ENCODE measurements at places on chromosomes 2 and 18.

- no peak for DNase-seq
Observed at GRCh38 chr18:13589943-13590342, 136.4 kb downstream of the FAM210A start.

GRCh38 chr2:34031097-34031496, 432.0 kb upstream of the FAM98A start:
- DNase-seq: no peak

DNA sequence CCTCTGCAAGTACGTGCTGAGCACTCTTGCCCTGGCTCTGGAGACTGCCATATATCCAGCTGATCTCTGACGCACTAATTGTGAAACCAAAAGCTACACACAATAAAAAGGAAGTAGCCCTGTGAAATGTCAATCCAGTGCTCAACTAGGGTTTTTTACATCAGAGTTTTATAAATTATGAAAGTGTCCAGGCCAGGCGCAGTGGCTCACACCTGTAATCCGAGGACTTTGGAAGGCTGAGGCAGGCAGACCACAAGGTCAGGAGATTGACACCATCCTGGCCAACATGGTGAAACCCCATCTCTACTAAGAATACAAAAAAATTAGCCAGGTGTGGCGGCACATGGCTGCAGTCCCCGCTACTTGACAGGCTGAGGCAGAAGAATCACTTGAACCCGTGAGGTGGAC, 24.5 kb upstream of the PEX13 start:
- DNase-seq: no peak

DNA sequence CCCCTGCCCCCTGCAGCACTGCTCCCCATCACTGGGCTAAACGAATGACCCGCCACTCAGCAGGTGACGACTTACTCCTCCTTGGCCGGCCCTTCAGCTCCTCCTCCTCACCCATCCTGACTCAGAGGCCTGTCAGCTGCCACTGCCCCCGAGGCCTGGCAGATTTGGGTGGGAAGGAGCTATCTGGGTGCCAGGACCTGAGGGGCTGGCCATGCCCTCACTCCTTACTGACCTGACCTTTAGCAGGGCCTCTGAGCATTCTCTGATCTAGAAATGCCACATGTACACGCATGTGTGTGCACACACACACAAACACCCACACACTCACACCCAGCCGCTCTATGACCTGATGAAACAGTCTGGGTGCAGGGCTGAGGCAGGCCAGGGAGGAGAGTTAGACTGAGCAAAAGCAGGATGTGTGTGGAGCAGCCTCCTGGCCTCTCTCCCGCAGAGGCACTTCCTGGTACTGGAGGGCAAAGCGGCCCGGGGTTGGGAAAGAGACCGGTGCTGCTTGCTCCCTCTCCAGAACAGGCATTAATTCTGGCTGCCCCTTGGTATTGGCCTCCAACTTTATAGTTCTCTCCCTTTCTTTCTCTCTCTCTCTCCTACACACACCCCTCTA, 68.0 kb downstream of the ZFP36L2 start:
- DNase-seq: peak; percentile 82

- no peak for DNase-seq
Observed at GRCh38 chr2:23745726-23746105, 181.2 kb downstream of the ATAD2B start.

DNA sequence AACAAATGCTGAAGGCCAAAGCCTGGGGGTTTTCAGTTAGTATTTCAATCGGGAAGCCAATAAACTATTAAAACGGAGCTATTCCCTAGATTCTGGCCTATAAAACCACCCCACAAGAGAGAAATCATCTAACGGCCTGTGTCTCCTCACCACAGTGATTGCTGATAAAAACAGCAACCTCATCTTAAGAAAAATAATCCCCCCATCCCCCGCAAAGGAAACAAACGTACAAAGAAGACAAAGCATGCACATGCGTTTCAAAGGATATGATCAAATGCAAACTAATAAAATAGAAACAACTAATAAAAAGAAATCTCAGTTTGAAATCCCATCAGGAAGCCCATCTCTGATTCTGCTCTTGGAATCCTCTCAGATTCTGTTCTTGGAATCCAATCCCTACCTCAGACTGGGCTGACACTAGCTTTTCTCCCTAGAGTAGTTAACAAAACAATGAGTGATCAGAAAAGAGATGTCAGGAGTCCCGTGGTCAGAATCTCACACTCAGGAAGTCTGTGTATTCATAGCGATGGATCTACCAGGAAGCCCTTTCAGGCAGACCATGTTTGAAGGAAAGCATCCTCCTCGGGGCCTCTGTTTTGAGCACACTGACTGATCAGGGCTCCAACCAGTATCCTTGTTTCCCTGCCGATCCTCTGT, 150.7 kb downstream of the THADA start:
- no peak for DNase-seq

DNA sequence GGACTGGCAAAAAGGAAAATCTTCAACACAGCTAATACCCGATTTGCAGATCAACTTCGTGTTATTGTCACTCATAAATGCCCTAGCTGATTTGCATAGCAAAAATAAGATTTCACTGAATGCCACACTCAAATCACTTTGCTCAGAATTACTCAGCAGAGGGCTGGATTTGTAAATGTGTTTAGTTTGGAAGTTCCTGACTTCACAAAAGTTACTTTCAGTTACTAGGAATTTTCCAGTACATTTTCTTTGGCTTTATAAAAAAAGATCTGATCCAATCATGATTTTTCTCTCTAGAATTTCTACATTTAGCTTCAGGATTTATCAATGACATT, 433.3 kb upstream of the ID2 start:
- no peak for DNase-seq

- DNase-seq: no peak
Observed at GRCh38 chr2:71456617-71457016, 3.3 kb downstream of the DYSF start.

DNA sequence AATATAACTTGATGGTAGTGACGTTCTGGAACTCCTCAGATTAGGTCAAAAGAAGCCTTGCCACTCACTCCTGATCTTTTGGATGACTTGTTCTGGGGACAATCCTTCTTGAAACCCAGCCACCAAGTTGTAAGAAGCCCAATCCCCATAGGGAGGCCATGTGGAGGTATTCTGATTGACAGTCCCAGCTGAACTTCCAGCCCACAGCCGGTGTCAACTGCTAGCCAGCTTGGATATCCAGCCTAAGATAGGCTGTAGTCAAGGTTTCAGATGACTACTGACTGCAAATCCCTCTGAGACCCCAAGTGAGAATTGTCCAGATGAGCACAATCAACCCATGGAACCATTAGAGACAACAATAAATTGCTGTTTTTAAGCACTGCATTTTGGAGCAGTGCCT, 31.4 kb downstream of the EIF2AK2 start:
- DNase-seq: no peak

- DNase-seq: no peak
Observed at GRCh38 chr2:202718614-202719013, 83.8 kb downstream of the FAM117B start.

DNA sequence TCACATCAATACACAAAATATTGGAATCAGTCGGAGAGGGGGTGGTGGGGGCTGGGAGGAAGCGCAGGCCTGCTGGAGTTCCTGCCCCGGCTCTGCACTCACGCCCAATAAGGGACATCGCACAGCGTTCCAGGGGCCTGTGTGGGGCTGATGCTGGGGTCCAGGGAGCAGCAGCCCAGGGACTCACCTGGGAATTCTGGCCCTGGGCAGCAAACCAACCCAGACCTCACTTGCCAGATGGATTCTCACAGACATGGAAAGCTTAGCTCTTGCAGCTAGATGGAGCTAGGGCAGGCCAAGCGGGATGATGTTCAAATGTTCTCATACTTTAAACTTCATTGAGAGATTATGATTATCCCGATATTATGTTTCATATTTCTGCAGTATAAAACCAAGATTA, 266.6 kb upstream of the TANK start:
- no peak for DNase-seq

GRCh38 chr2:103161456-103162289, 399.8 kb downstream of the TMEM182 start:
- no peak for DNase-seq

DNA sequence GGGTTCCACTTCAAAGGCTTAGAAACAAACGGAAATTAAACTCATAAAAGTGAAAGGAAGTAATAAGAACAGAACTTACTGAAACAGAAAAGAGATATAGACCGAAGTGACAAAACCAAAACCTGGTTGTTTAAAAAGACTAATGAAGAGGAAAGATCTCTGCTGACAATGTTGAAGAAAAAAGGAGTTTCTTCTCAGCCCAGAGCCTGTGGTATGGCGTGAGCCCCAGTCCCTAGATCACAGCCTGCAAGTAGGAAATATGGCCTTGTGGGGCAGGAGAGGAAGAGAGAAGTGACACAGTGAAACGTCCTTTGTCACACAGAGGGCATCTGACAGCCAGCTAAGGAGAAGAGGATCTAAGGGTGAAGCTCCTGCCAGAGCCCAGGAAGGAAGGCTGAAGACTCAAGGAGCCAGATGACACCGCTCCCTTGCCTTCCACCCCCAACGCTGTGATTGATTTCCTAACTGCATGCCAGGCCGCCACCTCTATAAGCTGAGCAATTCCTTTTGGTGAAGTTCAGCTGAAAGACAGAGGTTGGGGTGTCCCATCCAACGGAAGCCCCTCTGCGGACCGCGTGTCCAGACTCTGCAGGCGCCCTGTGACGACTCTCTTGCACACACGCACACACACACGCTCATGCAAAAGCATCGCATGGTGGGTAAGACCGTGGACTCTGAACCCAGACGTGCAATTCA, 141.1 kb downstream of the HDAC4 start:
- DNase-seq: no peak

DNA sequence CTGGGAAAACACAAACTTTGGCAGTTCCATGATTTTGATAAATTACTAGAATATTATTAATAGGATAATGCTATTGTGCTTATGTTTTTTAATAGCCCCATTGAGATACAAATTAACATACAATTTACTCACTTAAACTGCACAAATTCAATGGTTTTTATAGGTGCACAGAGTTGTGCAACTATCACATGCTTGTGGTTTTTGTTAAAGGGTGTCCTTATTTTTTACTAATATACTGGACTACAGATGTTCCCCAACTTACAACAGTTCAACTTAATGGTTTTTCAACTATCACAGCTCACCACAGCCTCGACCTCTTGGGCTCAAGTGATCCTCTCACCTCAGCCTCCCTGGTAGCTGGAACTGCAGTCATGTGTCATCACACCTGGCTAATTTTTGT, 76.6 kb downstream of the OSBPL1A start:
- DNase-seq: no peak

GRCh38 chr2:104476563-104476988, 377.3 kb upstream of the POU3F3 start:
- DNase-seq: no peak

DNA sequence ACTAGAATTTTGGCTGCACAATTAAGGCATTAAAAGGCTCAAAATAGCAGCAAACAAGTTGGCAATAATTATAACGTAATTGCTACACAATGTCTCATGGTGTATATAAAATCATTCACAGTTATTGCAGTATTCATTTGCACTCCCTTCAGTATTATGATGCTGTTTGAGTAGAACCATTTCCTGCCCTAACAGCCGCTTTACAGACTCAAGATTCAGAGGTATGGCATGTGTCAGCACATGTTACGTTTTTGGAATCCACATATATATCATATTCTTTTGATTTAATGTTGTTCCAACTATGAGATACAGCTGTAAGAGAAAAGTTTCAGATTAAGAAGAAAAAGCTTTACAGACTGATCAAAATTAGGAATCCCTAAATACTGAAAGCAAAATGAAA, 56.3 kb upstream of the NCKAP5 start:
- DNase-seq: no peak

DNA sequence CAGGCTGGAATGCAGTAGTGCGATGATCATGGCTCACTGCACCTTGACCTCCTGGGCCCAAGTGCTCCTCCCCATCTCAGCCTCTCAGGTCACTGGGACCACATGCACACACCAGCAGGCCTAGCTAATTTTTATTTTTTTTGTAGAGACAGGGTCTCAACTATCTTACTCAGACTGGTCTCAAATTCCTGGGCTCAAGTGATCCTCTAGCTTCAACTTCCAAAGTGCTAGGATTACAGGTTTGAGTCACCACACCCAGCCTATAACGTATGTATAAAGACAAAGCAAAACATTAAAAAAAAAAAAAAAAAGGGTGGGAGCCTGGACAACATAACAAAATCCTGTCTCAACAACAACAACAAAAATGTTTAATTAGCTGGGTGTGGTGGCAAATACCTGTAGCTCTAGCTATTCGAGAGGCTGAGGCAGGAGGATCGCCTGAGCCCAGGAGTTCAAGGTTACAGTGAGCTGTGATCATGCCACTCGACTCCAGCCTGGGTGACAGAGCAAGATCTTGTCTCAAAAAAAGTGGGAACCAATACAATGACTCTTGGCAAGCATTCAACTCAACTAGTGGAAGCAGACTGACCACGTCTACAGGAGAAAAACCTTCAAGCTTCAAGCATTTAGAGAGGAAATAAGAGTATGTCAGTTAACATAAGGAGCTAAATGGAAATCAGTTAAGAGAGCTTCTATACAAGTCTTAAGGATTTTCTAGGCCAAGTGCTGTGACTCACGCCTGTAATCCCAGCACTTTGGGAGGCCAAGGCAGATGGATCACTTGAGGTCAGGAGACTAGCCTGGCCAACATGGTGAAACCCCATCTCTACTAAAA, 2.6 kb downstream of the GTF3C2 start:
- DNase-seq: no peak

GRCh38 chr2:19854596-19855541, 46.9 kb downstream of the TTC32 start:
- peak; percentile 69 for DNase-seq

DNA sequence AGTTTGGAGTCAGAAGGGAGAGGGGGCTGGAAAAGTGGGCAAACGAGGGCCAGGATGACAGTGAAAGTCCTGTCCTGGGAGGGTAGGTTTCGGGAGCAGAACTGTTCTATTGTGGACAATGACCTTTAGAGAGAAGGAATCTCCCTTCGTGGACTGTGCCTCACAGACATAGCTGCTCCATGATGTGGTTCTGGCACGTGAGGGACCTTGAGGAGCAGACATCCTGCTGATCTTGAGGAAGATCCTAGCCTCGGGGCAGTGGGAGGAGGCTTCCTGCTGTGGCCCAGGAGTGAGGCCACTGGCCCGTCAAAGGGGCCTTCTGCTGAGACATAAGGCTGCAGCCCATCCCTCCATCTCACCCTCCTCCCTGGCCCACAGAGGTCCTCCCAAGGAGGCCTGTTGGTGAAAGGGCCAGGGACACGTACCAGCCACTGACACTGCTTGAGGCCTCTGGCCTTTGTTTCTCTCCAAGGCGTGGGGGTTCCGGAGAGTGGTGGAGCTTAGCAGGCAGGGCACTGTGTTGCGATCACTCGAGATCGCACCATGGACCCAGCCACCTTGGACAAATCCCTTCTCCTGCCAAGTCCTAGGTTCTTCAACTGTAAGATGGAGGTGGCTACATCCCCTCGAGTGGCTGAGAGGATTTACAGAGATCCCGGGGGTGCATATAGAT, 167.2 kb downstream of the CELF4 start:
- DNase-seq: no peak

- no peak for DNase-seq
Observed at GRCh38 chr18:79355433-79356335, 40.0 kb upstream of the NFATC1 start.

DNA sequence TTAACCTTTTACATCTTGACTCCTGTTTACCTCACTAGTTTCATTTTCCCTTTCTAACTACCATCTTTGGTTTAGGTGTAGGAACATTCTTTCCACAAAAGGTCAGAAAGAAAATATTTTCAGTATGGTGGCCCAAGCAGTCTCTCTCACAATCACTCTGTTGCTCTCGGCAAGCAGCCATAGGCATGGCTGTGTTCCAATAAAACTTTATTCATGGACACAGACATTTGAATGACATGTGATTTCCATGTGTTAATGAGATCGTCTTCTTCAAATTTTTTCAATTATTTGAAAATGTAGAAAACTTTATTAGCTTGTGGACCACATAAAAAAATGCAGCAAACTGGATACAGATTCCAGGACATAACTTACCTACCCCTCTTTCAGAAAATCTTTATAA, 109.7 kb upstream of the CNTNAP5 start:
- DNase-seq: no peak

All from ascending aorta (tissue), 2 donors.